ENCODE measurements at places on chromosomes 11 and 22.

DNA sequence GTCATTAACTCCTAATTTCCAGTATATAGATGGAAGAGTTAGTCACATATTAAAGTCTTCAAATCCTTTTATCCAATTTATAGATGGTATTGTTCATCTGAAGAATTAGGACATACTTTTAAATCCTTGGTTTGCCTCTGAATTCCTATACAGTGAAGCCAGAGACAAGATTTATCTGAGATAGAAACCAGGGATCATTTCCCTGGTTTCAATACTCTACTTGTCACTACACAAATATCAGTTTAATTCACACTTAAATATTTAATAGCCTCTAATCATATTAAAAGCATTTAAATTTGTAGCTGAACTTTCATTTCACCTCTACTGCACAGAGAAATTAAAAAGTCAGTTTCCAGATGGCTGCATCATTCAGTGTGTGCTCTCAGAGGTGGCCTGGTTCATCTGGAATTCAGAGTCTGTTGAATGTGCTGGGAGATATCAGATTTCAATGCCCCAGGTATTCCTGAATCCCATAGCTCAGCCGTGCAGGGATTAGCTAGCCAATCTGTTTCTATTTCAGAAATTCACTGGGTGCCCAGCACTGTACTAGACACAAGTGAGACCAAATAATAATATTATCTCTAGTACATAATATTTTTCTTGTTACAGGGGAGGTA, 344.3 kb downstream of the AASDHPPT start:
- no peak for DNase-seq

- DNase-seq: no peak
These were observed 45.2 kb downstream of the LGR4 start for GRCh38 chr11:27427183-27427980.

- no peak for DNase-seq
These were observed 2.4 kb downstream of the LINC01488 start for GRCh38 chr11:69483691-69484426.

- DNase-seq: no peak
These were observed 4.3 kb downstream of the ZC3H7B start for GRCh38 chr22:41305646-41306045.

DNA sequence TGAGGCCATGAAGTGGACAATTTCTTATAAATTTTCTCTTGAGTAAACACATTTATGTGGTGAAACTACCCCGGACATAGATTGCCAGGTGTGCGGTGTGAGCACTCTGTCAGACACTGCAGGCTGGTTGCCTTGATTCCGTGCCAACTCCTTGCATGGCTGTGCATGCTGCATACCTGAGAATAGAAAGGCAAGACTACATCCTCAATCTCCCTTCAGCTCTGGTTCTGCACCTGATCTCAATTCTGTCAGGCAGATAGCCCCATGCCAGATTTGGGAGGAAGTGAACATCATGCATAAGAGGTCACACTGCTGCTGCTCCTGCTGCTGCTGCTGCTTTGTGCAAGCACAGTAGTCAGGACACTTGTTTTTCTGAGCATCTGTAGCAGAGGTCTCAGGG, 42.5 kb upstream of the DEUP1 start:
- DNase-seq: no peak
